ENCODE measurements at places on chromosomes 2 and 18.

- DNase-seq: no peak
Observed at GRCh38 chr2:160868891-160869290, 291.3 kb upstream of the TANK start.

- no peak for DNase-seq
Observed at GRCh38 chr2:127486247-127487058, 39.8 kb downstream of the IWS1 start.

GRCh38 chr2:180980943-180981911, 822 bp downstream of the UBE2E3 start:
- DNase-seq: peak; percentile 34

GRCh38 chr2:189412330-189412953, 28.8 kb upstream of the WDR75 start:
- DNase-seq: peak; percentile 59

GRCh38 chr2:217054791-217055190, 194.9 kb upstream of the TNP1 start:
- DNase-seq: peak; percentile 95

- DNase-seq: no peak
Observed at GRCh38 chr18:77487951-77488740, 238.5 kb downstream of the GALR1 start.

DNA sequence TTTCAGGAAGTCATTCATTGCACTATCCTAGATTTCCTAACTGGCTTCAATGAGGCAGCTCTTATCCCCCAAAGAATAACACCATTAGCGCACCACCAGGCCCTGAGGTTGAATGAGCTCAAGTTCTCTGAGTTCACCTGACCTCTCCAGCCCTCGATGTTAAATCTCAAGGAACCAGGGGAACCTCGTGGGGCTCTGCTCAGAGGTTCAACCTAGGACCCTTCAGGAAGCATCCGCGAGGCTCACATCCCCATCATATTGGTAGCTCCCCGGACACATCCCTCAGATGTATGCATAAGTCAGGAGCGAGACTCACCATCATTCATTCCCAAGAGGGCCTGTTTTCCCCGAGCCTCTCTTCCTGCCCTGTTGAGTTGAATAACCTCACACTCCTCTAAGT, 145.6 kb upstream of the KLHL29 start:
- DNase-seq: no peak
